ENCODE measurements at places on chromosomes 2 and 18.

DNA sequence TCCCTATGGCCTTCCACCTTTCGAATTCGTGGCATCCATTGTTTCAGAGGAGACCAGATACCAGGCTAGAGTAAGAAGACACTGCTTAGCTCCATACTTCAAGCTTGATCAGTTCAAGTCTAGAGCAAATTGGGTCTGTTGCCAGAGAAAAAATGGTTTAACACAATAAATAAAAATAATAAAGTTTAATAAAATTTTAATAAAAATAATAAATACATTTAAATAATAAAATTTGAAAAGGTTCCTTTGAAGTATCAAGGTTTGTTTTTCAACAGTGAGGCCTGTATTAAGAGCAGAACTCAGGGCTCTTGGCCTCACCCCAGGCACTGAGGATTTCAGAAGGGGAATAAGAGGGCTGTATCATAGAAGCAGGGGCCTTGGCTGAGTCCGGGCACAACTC, 105.6 kb upstream of the REV1 start:
- no peaks in the 10 kb centered on the region for H3K36me3 ChIP-seq
- no peak overlapping the region for H3K27ac ChIP-seq
- H3K4me1 ChIP-seq: no peaks in the 10 kb centered on the region
- no peak for DNase-seq

GRCh38 chr2:107069890-107070289, 183.9 kb upstream of the ST6GAL2 start:
- H3K27me3 ChIP-seq: no peaks in the 10 kb centered on the region
- no peak overlapping the region for H3K4me3 ChIP-seq
- no peaks in the 10 kb centered on the region for H3K4me1 ChIP-seq
- no peak for DNase-seq
- no peak overlapping the region for H3K27ac ChIP-seq

- DNase-seq: no peak
- no peaks in the 10 kb centered on the region for H3K4me1 ChIP-seq
- no peak overlapping the region for H3K27ac ChIP-seq
- H3K27me3 ChIP-seq: no peaks in the 10 kb centered on the region
Observed at GRCh38 chr2:167508709-167509108, 620.4 kb downstream of the XIRP2 start.

DNA sequence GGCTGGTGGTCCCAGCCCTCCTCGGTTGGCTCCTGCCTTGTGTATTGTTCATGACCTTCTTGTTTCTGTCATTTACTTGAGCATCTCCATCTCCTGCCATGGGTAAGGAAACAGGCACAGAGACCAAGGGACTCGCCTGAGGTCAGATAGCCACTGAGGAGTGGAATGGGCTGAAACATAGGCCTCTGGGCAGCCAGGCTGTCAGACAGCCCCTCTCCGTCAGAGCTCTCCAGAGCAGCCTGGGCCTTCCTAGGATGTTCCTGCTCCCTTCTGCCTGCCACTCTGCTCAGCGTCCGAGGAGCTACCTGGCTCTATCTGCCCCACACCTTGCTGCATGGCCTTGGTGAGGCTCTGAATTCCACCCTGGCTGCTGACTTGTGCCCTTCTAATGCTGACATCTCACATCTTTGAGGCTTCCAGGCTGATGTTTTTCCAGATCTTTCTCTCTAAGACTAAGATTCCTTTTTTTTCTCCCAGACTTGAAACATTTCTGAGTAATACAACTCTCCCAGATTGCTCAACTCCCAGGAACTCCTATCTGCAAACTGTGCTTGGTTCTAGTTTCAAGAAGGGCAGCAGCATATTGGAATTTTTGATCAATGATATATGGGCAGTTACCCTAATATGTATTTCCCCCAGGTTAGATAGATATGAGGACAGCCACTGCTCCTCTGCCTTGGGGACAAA, 67.7 kb downstream of the MCFD2 start:
- H3K27me3 ChIP-seq: no peaks in the 10 kb centered on the region
- no peak for DNase-seq
- H3K4me3 ChIP-seq: no peak overlapping the region
- H3K36me3 ChIP-seq: no peaks in the 10 kb centered on the region
- peaks cover 63% of the 10 kb centered on the region for H3K4me1 ChIP-seq

DNA sequence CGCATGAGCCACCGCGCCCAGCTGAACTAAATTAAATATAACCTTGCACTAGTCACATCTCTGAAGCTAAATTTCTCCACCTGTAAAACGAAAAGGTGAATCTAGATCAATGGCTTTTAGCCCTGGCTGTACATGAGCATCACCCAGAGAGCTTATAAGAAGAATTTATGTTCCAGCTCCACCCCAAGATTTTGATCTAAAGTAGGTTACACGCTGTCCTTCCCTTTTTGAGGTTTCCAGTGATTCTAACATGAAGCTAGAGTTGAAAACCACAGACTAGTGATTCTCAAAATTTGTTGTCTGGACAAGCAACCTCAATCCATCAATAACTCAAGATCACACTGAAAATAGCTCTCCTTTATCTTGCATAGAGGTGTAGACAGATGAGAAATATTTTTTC, 208.8 kb upstream of the CRIM1 start:
- H3K36me3 ChIP-seq: no peaks in the 10 kb centered on the region
- H3K4me1 ChIP-seq: no peaks in the 10 kb centered on the region
- no peak overlapping the region for H3K4me3 ChIP-seq
- H3K27me3 ChIP-seq: no peaks in the 10 kb centered on the region
- DNase-seq: no peak
- H3K27ac ChIP-seq: no peak overlapping the region

- H3K27me3 ChIP-seq: no peaks in the 10 kb centered on the region
- no peak for DNase-seq
- H3K4me3 ChIP-seq: no peak overlapping the region
- no peaks in the 10 kb centered on the region for H3K4me1 ChIP-seq
Observed at GRCh38 chr2:62364791-62365528, 141.0 kb downstream of the TMEM17 start.

DNA sequence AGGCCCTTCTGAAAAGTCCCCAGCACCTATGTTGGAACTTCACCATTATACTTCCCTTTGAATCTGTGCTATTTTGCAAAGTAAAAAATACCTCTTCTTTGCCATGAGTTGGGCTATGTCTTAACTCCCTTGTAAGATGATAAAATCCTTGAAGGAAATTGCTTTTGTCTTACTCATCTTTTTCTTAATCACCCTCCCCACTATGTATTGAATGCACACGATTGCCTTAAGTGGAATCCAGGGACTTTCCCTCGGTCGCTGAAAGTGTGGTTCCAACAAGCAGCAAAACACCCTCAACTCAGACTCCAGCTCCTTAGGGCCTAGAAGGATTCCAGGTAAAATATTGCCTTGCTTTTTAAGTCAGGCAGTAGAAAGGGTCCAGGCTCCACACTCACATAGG, 173.2 kb upstream of the ARL4C start:
- H3K27ac ChIP-seq: no peak overlapping the region
- H3K27me3 ChIP-seq: no peaks in the 10 kb centered on the region
- DNase-seq: no peak
- H3K4me3 ChIP-seq: no peak overlapping the region
- H3K36me3 ChIP-seq: no peaks in the 10 kb centered on the region

GRCh38 chr2:21044694-21045371, 960 bp upstream of the APOB start:
- no peak overlapping the region for H3K27ac ChIP-seq
- no peaks in the 10 kb centered on the region for H3K4me1 ChIP-seq
- DNase-seq: no peak
- H3K4me3 ChIP-seq: no peak overlapping the region
- H3K36me3 ChIP-seq: no peaks in the 10 kb centered on the region
- peaks cover 5% of the 10 kb centered on the region for H3K27me3 ChIP-seq

- peaks cover 3% of the 10 kb centered on the region for H3K27me3 ChIP-seq
- H3K4me1 ChIP-seq: no peaks in the 10 kb centered on the region
- no peak for DNase-seq
- no peak overlapping the region for H3K27ac ChIP-seq
Observed at GRCh38 chr2:174286172-174286571, 37.8 kb upstream of the OLA1 start.

DNA sequence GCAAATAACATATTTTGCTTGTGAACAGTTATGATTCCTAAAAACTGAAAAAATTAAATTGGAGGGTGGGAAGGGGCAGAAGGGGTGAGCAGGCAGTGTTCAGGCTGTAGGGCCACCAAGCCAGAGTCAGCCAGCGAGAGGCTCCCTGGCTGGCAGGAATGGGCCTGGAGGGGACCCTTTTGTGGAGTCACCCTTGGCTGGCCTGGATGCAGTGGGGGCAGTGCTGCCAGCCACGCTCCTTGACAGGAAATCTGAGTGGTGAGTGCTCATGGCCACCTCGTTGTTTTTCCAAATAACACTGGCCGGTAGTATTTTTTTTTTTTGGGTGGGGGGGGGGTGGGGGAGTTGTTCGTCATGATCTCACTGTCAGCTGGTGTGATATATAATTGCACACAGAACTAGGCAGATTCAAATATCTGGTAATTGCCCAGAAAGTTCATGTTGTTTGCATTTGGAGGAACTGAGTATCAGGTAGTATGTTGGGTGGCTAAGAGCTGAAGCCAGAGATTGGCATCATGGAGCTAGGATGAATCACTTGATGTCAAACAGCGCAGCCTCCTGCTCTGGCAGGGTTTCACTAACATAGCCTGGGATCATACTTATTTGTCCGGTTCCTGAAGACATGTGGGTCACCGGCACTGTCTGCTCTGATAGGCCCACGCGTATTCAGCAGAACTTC, 160.0 kb downstream of the PTGR3 start:
- no peak overlapping the region for H3K4me3 ChIP-seq
- H3K27me3 ChIP-seq: no peaks in the 10 kb centered on the region
- no peaks in the 10 kb centered on the region for H3K36me3 ChIP-seq
- no peak for DNase-seq
- peak overlapping the region; percentile 68 for H3K27ac ChIP-seq

DNA sequence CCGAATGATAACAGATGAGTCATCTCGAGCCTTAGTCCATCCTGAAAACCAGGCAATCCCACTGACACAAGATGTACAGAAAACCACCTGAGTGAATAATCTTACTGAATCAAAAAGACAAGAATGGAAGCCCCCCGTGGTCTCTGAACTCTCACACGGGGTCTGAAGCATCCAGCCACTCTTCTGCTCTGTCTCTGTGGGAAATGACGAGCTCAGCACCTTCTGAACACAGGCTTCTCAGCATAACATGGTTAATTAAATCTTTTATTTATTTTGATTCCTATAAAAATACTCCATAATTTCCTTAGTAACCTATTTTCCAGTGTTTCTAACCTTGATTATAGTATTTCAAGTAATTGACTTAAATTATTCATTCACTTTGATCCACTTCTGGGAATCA, 203.7 kb downstream of the TMEM163 start:
- no peak for DNase-seq
- no peaks in the 10 kb centered on the region for H3K4me1 ChIP-seq
- H3K27me3 ChIP-seq: no peaks in the 10 kb centered on the region
- H3K27ac ChIP-seq: no peak overlapping the region
- no peaks in the 10 kb centered on the region for H3K36me3 ChIP-seq

- H3K27ac ChIP-seq: peak overlapping the region; percentile 35
- peaks cover 28% of the 10 kb centered on the region for H3K4me1 ChIP-seq
- no peaks in the 10 kb centered on the region for H3K36me3 ChIP-seq
- H3K4me3 ChIP-seq: no peak overlapping the region
- H3K27me3 ChIP-seq: no peaks in the 10 kb centered on the region
- DNase-seq: peak; percentile 74
Observed at GRCh38 chr2:30208453-30208852, 22.9 kb upstream of the LBH start.

Measured in heart left ventricle (tissue), 16 donors.